Keratinocyte (primary cell): ENCODE measurements at places on chromosomes 3 and 15. TPM values are rescaled to one million over a fixed set of nuclear protein-coding genes. Genes with fewer than 3 reads are reported as not detected.
A peak's percentile ranks its signal among the peaks of the same experiment; 100 is the strongest.

GRCh38 chr3:58471025-58471887, 20.6 kb upstream of the KCTD6 start:
- peak; percentile 21 for DNase-seq

GRCh38 chr3:82294609-82295008, 533.2 kb upstream of the GBE1 start:
- DNase-seq: no peak

GRCh38 chr3:161339517-161340500, 31.5 kb downstream of the SPTSSB start:
- no peak for DNase-seq

DNA sequence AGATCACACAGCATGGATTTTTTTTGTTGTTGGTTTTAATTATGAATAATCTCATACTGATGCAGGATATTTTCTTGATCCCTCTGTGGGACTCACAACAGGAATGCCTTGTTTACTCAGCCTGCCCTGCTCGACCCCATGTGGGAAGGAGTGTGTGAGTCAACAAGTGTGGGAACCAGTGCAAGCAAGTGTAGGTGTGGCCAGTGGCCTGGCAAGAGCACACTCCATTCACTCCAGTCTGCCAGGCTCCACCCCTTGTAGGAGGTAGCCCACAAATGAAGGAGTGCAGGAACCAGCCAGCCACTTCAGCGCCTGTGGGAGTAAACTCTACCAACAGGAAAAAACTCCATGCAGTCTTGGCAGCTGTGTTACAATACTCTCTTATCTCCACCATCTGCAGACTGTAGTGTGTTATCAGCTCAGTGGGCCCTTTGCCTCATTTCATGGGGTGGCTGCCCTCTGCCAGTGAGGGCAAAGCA, 393.6 kb downstream of the OTOL1 start:
- no peak for DNase-seq

GRCh38 chr3:114272271-114272670, 21.6 kb upstream of the TIGIT start:
- no peak for DNase-seq

KIF23 gene
- polyA plus RNA-seq: 8.3 to 28.8 TPM (median 28.2 TPM) in 3 replicates

SLC15A2 gene
- 1.6 to 3.4 TPM (median 2.6 TPM) in 3 replicates for polyA plus RNA-seq

DNA sequence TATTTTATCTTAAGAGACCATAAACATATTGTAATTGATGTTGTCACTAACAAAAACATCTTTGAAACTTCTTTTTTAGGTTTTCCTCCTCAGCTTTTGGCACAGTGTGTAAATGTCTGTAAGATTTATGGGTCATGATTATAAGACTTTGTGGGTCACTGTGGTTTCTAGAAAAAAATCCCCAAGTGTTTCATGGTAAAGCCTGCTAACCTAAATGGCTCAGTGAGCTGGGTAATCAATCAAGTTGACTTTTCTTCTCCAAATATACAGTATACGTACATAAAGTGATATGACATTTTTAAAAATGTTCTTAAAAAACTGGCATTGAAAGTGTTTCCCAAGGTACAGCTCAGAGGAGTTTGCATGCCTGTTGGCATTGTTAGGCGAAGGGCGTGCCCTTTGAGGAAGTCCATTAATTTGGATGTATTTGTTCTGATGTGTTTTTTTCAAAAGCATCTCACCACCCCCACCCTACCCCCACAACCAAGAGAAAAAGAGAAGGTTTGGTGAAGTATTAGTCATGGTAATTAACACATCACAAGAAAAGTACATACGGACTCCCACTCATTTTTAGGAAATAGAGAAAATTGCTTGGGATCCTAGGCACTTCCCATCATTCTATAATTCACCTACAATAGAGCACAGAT, 385.4 kb upstream of the LRRC3B start:
- DNase-seq: no peak

DNA sequence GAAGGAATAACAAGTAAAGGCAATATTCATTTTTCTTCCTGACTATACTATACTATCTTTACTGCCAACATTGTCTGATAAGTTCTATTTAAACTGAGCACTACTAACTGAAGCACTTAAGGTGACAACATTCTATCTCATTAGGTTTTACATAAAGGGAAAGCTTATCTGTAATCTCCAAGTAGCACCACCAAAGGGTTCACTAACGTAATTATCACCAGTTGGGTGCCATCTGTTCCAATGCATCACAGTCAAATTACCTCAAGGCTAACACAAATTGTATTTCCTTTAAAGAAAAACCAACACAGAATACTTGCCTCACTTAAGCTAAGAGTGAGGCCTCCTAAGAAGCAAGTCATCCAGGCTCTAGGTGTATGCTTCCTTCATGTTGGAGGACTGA, 453.8 kb downstream of the RAP2B start:
- no peak for DNase-seq

DNA sequence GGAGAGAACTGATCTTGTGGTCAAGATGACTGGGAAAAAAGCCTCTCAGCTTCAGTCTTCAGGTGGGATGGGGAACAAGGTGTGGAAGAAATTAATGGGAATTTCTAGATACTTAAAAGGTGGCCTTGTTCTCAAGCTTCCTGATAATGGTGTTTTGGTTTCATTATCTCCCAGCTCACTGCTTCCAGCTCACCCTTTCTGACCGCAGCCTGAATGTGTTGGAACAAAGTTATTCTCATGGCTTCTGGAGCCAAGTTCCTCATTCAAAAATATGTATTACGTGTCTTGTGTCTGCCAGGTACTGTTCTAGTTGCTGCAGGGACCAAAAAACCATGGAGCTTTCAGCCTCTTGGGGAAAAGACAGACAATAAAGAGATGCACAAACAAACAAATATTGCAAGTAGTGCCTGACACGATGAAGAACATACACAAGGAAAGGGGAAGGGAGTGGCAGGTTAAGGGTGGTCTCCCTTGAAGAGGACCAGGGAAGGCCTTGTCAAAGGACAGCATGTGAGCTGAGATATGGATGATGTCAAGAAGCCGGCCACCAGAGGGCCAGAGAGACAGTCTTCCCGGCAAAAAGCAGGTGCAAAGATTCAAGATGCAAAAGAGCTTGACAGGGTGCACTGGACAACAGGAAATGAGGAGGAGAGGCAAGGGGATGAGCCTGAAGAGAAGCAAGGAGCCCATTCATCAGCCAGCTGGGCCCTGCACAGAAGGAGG, 35.5 kb downstream of the ARRDC4 start:
- no peak for DNase-seq

CCK gene
- 5.7 to 8.2 TPM (median 7.2 TPM) in 3 replicates for polyA plus RNA-seq

SPSB4 gene
- polyA plus RNA-seq: not detected in 3 replicates

DNA sequence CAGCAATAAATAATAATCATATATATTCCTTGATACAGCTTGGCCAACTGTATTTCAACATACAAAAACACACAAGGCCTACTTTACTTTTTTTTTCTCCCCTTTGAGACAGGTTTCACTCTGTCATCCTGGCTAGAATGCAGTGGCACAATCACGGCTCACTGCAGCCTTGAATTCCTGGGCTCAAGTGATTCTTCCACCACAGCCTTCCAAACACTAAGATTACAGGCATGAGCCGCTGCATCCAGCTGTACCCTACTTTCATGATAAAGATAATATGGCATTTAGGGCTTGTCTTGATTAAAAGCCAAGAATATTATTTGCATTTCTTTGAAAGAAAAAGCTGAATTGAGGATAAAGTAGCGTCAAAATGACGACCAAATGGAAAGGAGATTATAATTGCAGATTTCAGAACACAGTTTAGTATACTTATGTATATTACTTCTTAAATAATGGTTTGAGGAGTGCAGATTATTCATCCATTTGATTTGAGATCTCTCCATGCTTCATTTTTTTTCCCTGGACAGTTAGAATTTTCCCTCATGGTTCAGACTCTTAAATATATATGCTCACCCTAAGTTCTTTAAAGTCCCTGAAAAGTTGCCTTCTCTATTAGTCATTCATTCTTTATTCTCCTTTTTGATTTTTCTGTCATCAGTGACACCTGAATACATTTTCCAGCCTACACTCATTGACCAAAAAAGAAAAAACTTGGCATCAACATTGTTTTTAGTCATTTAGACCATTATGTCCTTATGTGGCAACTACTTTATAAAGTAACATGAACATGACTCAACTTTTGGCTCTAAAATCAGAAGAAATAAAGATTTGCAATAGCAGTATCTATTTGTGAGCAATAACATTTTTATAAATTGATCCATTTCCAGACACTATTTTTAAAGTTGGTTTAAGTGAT, 48.5 kb upstream of the MLF1 start:
- no peak for DNase-seq

CAV3 gene
- not detected in 3 replicates for polyA plus RNA-seq

CPN2 gene
- polyA plus RNA-seq: not detected in 3 replicates

PYGO1 gene
- polyA plus RNA-seq: 1.5 to 2.2 TPM (median 2.0 TPM) in 3 replicates

- no peak for DNase-seq
Measured at GRCh38 chr15:74821091-74821789, 5.2 kb upstream of the CPLX3 start.

TRPM1 gene
- 0.17 to 0.18 TPM in 2 of 3 replicates, not detected in the other for polyA plus RNA-seq
